ENCODE measurements at places on chromosomes 1 and 21. TPM values are rescaled to one million over a fixed set of nuclear protein-coding genes. Genes with fewer than 3 reads are reported as not detected.

- no peaks in the 10 kb centered on the region for H3K27me3 ChIP-seq
- DNase-seq: no peak
- H3K4me3 ChIP-seq: peak overlapping the region; percentile 94
- H3K36me3 ChIP-seq: peaks cover 31% of the 10 kb centered on the region
- H3K4me1 ChIP-seq: peaks cover 31% of the 10 kb centered on the region
- peak overlapping the region; percentile 81 for H3K27ac ChIP-seq
These were observed 896 bp downstream of the LYSMD1 start for GRCh38 chr1:151164732-151165280.

GRCh38 chr1:7712731-7713323 lies 58.3 kb upstream of the VAMP3 start:
- no peak overlapping the region for H3K27ac ChIP-seq
- H3K36me3 ChIP-seq: no peaks in the 10 kb centered on the region
- H3K27me3 ChIP-seq: peaks cover 9% of the 10 kb centered on the region
- no peaks in the 10 kb centered on the region for H3K4me1 ChIP-seq
- no peak for DNase-seq
- no peak overlapping the region for H3K4me3 ChIP-seq

The TCHHL1 gene
- total RNA-seq: 0.05 TPM

The TMEM52 gene
- 0.28 TPM for total RNA-seq

DNA sequence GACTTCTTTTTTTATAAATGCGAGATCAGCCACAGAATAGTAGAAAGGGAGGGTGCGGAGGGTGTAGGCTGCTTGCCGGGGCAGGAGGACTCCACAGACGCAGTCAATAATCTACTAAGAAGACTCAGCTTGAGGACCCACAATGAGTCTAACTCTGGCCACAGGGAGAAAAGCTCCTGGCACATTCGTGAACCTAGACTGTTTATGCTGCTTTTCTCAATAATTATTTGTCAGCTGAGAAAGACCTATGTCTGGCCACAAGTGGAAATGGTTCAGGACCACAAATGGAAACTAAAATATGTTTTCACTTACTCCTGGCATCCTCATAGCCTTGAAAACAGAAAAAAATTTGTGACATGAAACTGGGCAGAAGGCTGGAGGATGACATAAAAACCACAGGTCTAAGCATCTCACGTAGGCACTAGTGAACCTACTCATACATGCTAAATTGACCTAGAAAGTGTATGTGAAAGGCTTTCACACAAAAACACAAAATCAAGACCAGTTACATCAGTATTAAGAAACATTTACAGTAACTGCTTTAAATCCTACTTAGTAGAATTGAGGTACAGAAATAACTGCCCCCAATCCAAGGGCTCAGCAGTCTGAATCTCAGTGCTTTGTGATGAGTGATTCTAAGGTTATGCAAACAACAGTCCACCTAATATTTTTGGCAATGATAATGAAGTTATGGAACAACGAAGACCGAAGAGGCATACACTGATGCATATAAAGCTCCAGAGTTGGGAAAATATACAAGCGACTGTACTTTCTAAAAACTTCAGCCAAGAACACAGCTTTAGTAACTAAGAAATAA lies 159.5 kb downstream of the SLC45A1 start:
- no peak overlapping the region for H3K27ac ChIP-seq
- H3K36me3 ChIP-seq: no peaks in the 10 kb centered on the region
- DNase-seq: no peak
- no peak overlapping the region for H3K4me3 ChIP-seq
- no peaks in the 10 kb centered on the region for H3K27me3 ChIP-seq

The SNRPE gene
- total RNA-seq: 266 TPM

- H3K36me3 ChIP-seq: peaks cover 13% of the 10 kb centered on the region
- no peak for DNase-seq
- peaks cover 34% of the 10 kb centered on the region for H3K4me1 ChIP-seq
- H3K27ac ChIP-seq: peak overlapping the region; percentile 48
These were observed 7.7 kb downstream of the IFNAR2 start for GRCh38 chr21:33237486-33237885.

GRCh38 chr1:231188072-231188471 lies 26.2 kb downstream of the TRIM67 start:
- H3K27ac ChIP-seq: no peak overlapping the region
- no peak for DNase-seq
- no peak overlapping the region for H3K4me3 ChIP-seq

DNA sequence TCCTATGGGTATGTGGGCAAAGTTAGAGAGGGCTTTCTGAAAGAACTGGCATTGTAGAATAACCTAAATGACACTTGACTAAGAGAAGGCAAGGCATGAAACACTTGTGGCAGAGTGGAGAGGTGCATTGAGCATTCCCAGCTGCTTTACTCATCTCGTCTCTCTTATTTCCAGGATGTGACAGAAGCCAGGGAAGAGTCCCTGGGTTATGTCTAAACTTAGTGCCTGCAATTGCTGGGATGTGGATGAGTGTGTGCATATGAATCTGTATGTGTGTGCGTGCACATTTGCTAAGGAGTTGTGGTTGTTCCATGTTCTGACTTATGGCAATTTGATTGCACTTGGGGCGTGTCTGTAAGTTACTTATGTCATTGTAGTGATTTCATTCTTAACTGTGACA lies 1326.5 kb upstream of the B3GALT2 start:
- no peak for DNase-seq
- no peak overlapping the region for H3K27ac ChIP-seq
- no peak overlapping the region for H3K4me3 ChIP-seq
- H3K27me3 ChIP-seq: no peaks in the 10 kb centered on the region
- H3K36me3 ChIP-seq: no peaks in the 10 kb centered on the region
- no peaks in the 10 kb centered on the region for H3K4me1 ChIP-seq

The CAMK1G gene
- total RNA-seq: 0.14 TPM

DNA sequence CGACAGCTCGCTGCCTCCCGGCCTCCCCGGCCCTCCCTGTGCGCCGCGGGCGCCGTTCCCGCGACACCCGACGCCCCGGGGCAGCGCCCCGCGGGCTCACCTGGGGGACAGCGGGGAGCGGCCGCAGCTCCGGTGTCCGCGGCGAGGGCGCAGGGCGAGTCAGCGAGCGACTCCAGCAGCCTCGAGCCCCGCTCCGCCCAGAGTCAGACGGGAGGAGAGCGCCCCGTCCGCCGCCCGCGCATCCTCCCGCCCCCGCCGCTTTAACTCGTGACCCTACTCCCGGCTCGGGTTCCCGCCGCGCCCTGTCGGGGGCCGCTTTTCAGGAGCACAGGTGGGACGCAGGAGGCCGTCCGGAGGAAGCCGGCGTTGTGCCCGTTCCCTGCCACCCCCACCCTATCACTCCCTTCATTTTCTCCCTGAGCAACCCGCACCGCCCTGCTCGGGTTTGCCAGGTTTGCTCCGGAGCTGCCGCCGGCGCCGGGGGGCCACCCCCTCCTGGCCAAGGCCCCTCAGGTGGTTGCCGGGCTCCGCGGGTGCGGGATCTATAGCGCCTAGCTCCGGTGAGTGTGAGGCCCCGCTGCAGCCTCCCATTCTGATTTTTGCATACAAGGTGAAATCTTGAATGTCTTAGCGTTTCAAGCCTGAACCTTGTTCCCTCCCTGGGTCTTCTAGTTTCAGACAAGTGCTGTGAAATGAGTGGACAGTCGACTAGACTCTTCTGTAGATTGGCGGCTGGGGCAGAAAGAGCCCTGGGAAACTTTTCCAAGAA lies at the start of gene MCOLN3:
Gene MCOLN3 (minus strand): TSS at position 205 of the 769 bp plus-strand sequence. CDS start 3,140 bp downstream, outside the sequence.
- no peak for DNase-seq
- no peaks in the 10 kb centered on the region for H3K4me1 ChIP-seq
- no peak within 1 kb of the TSS for H3K27ac ChIP-seq
- peaks cover 83% of the 10 kb centered on the region for H3K27me3 ChIP-seq
- H3K36me3 ChIP-seq: no peaks in the 10 kb centered on the region
- H3K4me3 ChIP-seq: peak within 1 kb of the TSS; percentile 20

The GJC2 gene
- 1.5 TPM for total RNA-seq

DNA sequence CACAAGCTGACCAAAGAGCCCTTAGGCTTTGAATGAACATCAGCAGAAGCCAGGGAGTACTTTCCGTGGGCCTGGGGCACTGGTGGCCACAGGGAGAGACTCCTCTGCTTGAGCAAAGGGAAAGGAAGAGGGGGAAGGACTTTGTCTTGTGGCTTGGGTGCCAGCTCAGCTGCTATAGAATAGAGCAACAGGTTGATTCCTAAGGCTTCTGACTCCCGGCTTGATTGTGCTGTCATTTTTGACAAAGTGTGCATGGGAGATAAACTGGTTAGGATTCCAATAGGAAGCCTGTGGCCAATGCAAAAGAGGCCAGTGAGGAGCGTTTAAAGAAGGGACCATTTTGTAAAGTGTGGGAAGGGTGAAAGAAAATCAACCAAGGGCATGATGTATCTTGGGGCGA lies 11.9 kb upstream of the SMAP2 start:
- H3K4me1 ChIP-seq: no peaks in the 10 kb centered on the region
- DNase-seq: no peak
- no peak overlapping the region for H3K4me3 ChIP-seq
- H3K27ac ChIP-seq: no peak overlapping the region
- H3K36me3 ChIP-seq: no peaks in the 10 kb centered on the region
- no peaks in the 10 kb centered on the region for H3K27me3 ChIP-seq

DNA sequence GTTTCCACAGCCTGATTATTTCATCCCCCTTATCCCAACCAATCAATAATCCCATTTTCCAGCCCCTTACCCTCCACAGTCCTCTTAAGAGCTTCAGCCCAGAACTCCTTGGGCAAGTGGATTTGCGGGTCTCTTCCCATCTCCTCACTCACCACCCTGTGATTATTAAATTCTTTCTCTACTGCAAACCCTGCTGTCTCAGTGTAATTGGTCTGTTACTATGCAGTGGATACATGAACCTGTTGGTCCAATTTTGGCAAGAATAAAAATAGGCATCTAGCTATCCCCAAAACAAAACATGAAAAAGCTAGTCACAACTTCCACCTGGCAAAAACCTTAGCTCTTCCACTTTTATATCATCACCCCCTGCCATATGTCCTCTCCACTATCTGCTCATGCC lies 36.2 kb upstream of the TNFSF4 start:
- DNase-seq: no peak
- H3K36me3 ChIP-seq: no peaks in the 10 kb centered on the region
- H3K27ac ChIP-seq: no peak overlapping the region

All from thymus (tissue), 14 donors.